CD4-positive, alpha-beta T cell treated with Interleukin-12 subunit alpha and Interleukin-12 subunit beta, for 1 hour (primary cell): ENCODE measurements at places on chromosomes 11 and 22.
A peak's percentile ranks its signal among the peaks of the same experiment; 100 is the strongest.

GRCh38 chr22:49212466-49212865, 615.2 kb downstream of the BRD1 start:
- no peak for DNase-seq

DNA sequence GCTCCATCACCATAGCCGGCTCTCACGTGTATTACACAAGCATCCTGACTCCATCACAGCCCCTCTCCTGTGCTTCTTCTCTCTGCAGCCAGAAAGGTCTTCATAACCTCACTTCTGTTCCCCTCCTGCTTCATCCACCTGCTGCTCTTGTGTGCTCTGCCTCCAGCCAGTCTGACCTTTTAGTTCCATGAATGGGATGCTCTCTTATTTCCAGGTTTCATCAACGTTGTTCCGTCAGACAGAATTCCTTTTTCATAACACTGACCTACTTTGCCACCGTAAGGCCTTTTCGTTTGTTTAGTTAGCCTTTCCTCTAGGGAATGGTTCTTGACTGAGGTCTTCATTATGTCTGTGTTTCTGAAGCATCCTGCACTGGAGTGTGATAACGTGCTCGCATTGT, 18.8 kb downstream of the GRAMD1B start:
- no peak for DNase-seq

DNA sequence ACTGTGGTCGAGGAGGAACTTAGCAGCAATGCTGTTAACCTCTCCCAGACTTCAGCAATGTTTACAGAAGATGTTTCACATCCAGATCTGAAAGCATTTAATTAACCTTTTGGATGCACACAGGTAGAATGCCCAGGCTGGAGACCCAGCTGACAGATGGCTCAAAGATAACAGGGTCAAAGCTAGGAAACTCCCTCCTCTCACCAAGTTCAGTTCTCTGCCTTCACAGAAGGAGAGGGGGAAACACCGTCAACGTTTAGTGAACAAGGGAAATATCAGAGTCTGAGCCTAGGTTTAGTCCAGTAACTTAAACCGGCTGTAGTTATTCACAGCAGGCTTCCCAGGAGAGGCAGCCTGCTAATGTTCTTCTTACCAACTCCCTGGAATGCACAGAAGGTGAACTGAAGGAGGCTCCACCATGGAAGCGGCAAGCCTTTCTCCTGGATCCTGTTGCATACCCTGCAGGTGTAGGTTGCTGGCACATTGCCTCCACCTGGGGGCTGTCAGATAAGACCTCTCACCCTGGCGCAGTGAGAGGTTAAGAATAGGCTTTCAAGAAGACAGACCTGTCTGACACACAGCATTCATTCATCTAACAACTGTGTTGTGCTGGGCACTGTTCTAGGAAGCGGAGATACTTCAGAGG, 23.5 kb upstream of the ANKK1 start:
- DNase-seq = no peak

- DNase-seq = no peak
These were observed 11.3 kb upstream of the EFCAB6 start for GRCh38 chr22:43823353-43823908.

GRCh38 chr11:127601578-127601977, 601.0 kb upstream of the KIRREL3 start:
- no peak for DNase-seq

DNA sequence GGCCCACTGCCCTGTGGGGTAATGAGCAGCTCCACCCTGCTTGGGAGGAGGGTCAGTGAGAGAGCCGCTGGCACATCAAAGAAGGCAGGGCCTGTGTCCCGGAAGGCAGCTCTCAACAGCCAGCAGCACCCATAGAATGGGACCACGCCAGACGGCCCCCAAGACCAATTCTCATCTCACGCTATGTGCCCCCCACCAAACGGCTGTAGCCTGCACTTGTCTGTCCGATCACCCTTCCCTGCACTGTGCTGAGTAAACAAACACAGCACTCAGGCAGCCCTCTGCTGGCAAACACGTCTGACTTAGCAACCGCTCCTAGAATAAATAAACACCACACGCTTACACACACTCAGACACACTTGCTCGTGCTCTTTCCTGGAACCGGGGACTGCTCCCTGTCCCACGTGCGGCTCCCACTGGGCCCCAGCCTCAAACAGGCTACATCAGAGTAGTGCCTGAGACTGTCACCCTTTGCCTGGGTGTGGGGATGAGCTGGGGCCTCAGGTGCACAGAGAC, 53.2 kb upstream of the CDON start:
- no peak for DNase-seq

DNA sequence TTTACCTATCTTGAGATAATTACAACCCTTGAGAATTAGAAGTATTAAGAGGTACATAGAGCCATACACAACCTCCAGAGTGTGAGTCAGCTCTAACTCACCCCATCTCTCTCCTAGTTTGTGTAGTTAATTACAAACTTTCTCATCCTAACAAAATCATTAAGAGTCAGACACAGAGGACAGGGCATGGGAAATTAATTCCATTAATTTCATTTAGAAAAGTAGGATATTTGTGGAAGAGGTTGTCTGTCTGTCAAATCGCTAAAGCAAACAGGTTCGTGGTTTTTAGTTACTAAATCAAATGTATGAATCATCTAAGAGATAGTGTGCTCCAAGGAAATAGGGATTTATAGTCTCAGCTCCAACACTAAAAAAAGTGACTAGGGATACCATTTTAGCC, 1261.4 kb upstream of the TENM4 start:
- DNase-seq = no peak

- peak; percentile 57 for DNase-seq
These were observed 72.1 kb upstream of the CD44 start for GRCh38 chr11:35066783-35067423.

DNA sequence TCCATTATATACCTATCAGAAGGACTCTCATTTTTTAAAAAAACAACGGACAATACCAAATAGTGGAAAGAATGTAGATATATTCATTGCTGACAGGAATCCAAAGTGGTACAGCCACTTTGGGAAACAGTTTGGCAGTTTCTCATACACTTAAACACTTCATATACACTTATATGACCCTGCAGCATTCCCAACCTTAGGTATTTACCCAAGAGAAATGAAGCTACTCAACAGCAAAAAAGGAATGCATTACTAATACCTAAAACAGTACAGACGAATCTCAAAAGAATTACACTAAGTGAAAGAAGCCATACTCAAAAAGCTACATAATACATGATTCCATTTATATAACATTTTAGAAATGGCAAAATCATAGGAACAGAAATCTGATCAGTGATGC, 51.5 kb downstream of the RBFOX2 start:
- no peak for DNase-seq

DNA sequence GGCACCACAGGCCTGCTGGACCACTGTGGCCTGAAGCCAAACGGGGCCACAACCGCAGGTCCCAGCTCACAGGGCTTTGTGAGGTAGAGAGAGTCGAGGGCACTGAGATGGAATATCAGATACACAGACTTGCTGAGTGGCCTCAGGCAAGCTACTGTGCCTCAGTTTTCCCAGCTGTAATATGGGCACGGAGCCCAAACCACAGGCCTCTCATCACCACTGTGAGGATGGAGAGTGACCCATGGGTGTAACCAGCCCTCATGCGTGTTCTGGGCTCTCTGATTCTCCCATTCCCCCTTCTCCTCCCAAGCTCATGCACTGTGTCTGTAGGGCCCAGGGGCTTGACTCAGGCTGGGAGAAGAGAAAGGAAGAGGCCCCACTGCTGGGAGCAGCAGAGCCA, 4.2 kb downstream of the UNC93B1 start:
- DNase-seq = no peak

GRCh38 chr11:96260067-96260511, 82.9 kb downstream of the MAML2 start:
- no peak for DNase-seq

- DNase-seq = no peak
These were observed 24.0 kb downstream of the ANKK1 start for GRCh38 chr11:113411536-113411935.

- no peak for DNase-seq
These were observed 45.9 kb upstream of the PPP6R3 start for GRCh38 chr11:68414496-68415221.

- no peak for DNase-seq
These were observed 30.8 kb downstream of the ST14 start for GRCh38 chr11:130190371-130190881.

DNA sequence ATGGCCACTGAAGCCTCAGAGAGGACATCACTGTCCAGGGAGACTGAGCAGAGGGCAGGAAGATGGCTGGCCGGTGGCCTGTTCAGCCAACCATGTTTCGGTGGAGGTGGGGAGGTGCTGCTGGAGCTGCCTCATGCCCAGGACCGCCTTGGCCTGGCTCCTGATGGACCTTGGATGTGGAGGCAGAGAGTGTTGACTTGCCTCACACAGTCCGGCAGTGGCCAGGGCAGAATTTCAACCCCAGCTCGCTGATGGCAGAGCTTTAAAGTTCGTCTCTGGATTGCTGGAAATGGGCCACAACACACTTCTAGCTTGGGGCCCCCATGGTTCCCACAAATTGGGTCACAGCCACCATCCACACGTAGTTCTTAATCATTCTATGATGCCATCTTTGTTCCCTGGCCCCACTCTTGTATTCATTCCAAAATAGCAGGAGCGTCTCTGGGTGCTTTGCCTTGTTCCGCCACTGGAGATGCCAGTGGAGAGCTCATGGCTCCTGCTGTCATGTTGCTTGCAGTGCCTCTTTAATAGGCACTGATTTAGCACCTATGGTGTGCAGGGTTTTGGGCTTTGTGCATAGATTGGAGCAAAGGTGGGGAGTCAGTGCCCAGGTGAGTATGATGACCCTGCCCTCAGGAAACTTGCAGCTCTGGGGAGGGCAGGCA, 5.6 kb downstream of the MAPK8IP1 start:
- DNase-seq = no peak

DNA sequence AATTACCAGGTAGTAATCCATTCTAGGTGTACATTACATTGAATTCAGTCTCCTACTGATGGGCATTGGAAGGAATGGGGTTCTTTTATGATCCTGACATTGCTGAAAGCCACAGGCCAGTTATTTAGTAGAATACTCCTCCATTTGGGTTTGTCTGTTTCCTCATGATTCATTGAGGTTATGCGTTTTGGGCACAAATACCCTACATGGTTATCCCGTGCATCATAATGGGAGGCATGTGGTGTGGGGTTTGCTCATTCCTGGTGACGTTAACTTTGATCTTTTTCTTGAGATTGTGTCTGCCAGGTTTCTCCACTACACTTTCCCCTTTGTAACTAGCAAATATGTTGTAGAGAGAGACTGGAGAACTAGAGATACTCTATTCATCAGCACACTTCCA, 5.5 kb downstream of the FOLR3 start:
- DNase-seq = no peak

GRCh38 chr11:35084817-35085440, 54.0 kb upstream of the CD44 start:
- DNase-seq = no peak

- no peak for DNase-seq
These were observed 125.0 kb downstream of the MAML2 start for GRCh38 chr11:96218006-96218405.
